ENCODE measurements at places on chromosomes 6 and 20.

GRCh38 chr20:33910529-33911327, 83.0 kb upstream of the RALY start:
- DNase-seq, result no peak

- DNase-seq, result peak; percentile 9
Measured at GRCh38 chr20:32019156-32019510, 8.9 kb downstream of the CCM2L start.

- no peak for DNase-seq
Measured at GRCh38 chr6:34231566-34232336, 4.9 kb upstream of the HMGA1 start.

DNA sequence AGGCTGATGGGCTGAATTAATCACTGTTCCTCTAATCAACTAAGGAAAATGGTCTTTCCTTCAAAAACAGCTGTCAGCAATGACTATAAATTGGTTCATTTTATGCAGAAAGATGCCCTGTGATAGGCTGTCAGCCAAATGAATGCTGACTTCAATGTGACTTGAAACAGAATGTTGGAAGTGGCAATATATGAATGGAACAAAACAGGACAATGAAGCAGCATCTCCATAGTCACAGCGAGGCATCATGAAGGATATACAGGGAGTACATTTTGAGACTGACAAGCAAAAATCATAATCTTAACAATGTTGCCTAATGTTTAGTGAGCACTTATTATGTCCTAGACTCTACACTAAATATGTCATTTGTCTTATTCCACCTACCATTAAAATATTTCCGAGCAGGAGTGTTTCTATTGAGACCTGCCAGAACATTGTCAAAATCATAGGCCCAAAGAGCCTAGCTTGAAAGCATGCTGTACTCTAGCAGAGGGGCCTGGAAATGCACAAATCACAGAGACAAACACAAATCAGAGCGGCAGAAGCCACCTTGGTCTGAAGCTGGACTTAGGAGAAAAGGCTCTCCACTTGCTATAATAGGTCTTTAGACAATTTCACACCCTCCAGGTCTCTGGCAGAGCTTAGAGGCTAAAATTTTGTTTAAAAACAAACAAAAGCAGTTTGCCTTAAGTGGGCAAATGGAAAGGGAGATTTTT, 63.3 kb downstream of the FAM50B start:
- no peak for DNase-seq

DNA sequence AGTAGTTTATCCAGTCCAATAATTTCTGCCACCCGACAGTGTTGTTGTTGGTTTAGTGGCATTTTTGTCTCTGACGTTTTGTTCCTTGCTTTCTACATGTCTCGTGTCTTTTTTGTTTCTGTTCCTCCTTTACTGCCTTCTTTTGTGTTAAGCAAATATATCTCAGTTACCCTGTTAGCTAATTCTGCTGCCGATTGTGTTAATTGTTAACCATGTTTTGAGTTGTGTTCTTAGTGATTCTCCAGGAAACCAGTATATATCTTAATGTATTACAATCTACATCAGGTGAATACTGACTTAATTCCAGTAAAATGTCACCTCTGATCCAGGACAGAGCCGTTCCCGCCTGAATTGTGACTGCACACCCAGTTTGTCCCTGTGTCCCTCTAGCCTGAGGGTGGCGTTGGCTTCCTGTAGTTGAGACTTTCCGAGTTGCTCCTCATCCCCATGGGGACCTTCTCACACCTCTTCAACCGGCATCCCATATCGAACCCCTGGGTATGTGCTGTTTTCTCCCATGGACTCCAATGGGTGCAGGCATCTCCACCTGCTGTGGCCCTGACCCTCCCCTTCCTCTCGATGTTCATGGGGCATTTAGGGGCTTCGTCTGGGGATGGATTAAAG, 35.8 kb upstream of the BHLHE23 start:
- DNase-seq, result no peak

DNA sequence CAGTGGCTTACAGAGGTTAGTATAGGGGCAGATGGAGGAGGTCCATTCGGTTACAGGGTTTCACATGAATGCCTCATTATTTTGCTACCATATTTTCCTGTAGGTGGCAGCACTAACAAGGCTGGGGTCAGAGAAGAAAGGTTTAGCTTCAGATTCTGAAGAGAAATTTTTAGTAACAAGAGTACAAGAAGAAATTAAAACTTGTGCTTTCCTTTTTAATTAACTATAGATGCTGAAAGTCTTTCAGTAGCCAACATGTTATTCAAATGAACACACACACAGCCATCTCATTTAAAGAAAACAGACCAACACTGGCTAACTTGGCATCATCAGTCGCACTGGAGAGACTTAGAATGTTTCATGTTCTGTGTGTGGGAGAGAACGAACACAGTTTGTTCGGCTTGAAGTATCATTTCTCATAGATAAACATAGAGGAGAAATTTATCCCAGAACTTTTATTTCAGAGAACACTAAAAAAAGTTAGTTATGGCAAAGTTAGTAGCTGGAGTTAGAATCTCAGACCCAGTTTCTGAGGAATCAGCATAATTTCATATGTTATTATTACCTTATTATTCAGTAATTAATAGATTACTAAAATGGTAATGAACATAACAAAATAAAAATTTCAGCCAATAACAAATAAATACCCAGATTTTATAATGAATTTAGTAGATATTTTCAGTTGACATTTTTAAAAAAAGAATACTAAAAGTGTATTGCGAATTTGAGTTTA, 314.0 kb upstream of the RSPO3 start:
- no peak for DNase-seq

GRCh38 chr20:38143238-38143645, 21.8 kb downstream of the TGM2 start:
- DNase-seq, result no peak

- peak; percentile 19 for DNase-seq
Measured at GRCh38 chr20:25372584-25373336, 17.9 kb downstream of the ABHD12 start.

DNA sequence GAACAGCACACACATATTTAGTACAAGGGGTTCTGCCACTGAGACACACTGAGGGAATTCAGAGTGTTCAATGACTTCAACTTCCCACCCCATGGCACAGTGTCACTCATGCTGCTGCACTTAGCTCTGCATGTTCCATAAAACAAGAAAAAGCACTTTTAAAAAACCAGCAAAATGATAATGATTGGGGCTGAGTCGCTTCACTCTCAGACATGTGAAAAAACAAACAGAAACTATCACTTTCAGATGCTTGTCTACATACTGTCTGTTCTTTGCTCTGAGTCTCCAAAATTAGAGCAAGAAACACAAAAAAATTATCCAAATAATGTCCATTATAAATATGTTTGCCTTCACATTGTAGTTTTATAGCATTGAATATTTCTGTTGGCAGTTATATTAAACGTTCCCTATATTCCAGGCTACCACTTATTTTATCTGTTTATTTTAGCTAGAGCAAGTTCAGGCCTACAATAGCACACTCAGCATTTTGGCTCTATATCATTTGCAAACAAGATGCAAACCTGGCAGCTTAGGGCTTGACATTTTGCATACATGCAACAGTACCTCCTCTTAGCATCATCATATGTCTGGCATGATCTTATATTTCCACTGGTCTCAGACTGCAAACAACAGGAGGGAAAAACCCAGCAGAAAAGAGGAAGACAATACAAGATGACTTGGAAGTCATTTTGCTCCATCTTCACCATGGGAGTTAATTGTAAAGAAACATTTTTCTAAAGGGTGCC, 398.8 kb downstream of the HACE1 start:
- no peak for DNase-seq

DNA sequence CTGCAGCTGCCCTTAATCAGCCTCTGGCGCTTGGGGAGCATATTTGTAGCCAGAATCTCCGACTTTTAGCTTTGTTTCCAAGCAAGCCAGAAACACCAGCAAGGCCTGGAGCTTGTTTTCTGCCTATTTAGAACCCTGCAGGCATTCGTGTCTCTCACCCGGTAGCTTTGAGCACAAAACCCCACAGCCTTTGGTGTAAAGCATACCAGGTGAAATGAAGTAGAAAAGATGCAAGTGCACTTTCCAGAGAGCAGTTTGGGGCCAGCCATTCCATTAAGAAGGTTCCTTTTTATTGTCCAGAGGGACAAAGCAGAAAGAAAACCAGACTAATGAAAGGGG, 736 bp downstream of the FAM217B start:
- DNase-seq, result no peak
